ENCODE measurements at places on chromosomes 1 and 21. TPM values are rescaled to one million over a fixed set of nuclear protein-coding genes. Genes with fewer than 3 reads are reported as not detected.

TCHH gene
- polyA plus RNA-seq = not detected

CHI3L2 gene
- not detected for polyA plus RNA-seq

CHIT1 gene
- polyA plus RNA-seq = 0.91 TPM

FAM72C gene
- polyA plus RNA-seq = 0.55 TPM

DNA sequence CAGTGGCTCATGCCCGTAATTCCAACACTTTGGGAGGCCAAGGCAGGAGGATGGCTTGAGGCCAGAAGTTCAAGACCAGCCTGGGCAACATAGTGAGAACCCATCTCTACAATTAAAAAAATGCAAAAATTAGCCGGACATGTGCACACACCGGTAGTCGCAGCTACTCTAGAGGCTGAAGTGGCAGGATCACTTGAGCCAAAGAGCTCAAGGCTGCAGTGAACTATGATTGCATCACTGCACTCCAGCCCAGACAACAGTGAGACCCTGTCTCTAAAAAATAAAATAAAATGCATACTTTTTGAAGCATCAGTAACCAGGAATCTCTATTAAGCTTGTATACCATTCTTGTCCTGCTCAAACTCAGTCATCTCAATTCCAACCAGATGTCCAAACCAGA is 27.2 kb upstream of the EEIG2 start:
- no peak for DNase-seq
